ENCODE measurements at places on chromosomes 5 and 9.

- peak; percentile 77 for DNase-seq
Observed at GRCh38 chr5:142143878-142144277, 35.3 kb downstream of the NDFIP1 start.

DNA sequence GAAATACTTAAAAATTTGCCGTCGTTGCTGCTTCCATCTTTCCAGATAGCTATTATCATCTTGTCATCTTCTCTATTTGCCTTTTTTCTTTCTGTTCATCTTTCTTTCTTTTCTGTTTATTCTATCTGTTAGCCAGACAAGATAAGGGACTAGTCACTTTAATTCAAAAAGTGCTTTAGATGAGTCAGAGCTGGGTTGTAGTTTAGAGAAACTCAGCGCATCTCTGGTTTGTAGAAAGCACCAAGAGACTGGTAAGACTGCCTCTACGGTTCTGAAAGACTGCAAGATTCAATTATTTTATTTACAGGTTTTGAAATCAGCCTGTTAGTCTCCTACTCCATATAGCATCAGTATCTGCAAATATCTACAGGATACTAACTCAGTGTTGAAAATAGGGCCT is 562.8 kb upstream of the RIOK2 start:
- DNase-seq = no peak

GRCh38 chr5:122163121-122164069 is 34.0 kb downstream of the ZNF474 start:
- DNase-seq = no peak

DNA sequence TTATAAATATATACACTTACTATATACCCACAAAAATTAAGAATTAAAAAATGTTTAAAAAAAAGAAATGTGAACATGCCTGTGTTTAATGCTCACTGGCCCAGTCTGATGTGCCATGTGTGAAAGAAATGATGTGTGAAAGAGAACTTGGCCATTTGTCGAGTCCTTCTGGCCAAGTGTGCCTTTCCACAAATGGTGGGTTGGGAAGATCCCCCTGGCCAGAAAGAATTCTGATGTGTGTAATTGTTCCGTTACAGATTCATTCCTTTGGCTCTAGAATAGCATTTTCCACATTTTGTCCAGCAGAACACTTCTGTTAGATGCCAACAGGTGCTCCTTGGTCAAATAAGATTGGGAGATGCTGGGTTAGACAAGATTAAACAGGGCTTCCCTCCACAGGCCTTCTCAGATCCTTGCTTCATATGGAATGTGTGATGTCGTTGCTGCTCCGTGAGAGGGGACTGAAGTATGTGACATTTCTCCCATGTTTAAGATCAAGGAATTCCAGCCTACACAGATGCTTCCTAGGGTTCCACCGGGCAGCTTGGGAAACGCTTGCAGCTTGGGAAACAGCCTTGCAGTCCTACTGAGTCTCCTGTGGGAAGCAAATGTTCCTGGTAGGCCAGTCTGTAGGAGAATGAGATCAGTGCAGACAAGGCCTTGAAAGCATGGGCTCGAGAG is 32.1 kb downstream of the GDNF start:
- DNase-seq = no peak

DNA sequence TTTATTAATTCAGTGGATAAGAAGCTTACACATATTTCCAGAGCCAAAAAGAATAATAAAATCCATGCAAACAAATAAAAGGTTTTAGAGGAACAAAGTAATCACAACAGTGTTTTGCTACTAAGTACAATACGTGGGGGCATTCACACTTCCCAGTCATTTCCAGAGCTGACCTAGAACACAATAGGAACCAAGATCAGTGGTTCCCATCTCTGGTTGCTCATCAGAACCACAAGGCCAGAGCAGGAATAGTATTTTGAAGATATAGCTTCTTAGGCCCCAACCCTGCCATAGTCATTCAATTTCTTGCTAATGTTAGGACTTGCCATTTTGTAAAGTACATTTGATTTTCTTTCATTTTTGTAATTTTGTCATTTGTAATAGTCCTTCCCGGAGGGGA is 215.4 kb downstream of the NR3C1 start:
- DNase-seq = no peak

- DNase-seq = no peak
Observed at GRCh38 chr5:142342128-142342981, 17.5 kb upstream of the SPRY4 start.

GRCh38 chr9:14349447-14350348 is 35.8 kb upstream of the NFIB start:
- DNase-seq = peak; percentile 20

DNA sequence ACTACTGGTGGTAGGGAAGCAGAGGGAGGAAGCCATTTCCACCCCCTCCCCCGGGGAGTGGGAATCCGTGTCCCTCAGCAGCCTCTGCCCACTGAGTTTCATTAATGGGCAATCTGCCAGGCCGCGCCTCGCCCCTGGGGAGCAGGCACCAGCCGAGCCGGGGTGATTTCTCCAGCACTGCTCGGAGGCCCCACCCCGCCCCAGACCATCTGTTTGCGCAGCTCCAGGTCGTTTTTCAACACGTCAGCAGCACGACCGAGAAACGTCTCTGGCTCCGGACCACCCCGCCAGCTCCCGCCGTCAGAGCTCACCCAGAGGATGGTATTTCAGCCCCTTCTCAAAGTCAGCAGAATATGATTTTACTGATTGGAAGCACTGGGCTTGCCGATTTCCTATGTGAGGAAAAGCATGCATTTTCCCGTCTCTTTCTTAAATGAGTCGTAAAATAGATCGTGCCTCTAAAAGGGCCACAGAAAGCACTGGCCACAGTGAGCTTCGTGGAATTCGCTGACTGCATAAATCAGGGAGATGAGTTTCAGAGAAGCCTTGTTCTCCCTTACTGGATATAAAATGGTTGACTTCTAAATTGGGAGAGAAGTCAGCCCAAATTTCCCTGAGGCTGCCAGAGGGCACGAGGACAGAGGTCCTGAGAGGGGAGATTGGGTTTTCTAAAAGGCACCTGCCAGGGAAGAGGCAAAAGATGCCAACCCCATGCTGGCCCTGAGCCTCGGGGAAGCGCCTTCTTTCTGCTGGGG is 47.0 kb downstream of the OLFM1 start:
- no peak for DNase-seq

- peak; percentile 57 for DNase-seq
Observed at GRCh38 chr5:157116483-157116954, 7.7 kb upstream of the HAVCR2 start.

- no peak for DNase-seq
Observed at GRCh38 chr9:19690128-19690527, 98.7 kb downstream of the SLC24A2 start.

Measured in erythroblast (primary cell).